AG10803 (cell line): ENCODE measurements at places on chromosomes 3 and 15.

DNA sequence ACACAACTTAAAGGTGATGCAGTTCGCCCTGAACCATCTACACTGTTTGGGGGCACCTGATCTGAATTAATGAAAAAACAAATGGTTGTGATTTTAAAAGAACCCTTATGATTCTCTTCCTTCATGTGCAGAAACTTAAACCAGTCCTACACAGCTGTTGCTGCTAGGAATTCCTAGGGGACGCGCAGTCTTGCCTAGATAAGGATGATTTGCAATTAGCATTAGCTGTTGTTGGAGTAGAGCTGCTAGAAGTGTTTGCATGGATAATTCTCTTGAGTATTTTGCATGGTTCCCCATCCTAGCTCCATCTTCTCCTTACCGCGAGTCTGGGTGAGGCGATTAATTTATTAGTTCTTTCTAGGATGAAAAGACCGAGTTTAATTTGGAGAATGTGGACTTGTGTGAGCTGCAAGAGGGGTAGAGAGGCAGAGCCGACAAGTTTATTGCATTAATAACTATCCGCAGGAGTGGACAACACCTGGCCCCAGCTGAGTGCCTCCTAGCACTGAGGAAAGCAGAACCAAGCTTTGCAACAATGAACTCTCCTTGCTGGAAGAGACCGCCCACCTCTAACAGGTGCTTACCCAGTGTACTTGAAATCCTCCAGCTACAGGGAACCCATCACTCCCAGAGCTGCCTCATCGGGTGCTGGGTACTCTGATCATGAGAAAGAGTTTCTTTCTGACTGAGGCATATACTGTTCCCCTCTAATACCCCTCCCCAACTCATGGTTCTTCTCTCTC lies 75.0 kb upstream of the WNT7A start:
- DNase-seq, result no peak

GRCh38 chr3:17136136-17136721 lies 251.5 kb downstream of the PLCL2 start:
- no peak for DNase-seq

- no peak for DNase-seq
These were observed 9.6 kb downstream of the CMC1 start for GRCh38 chr3:28250999-28251398.

- DNase-seq, result no peak
These were observed 19.6 kb downstream of the SLCO3A1 start for GRCh38 chr15:91873138-91873536.

DNA sequence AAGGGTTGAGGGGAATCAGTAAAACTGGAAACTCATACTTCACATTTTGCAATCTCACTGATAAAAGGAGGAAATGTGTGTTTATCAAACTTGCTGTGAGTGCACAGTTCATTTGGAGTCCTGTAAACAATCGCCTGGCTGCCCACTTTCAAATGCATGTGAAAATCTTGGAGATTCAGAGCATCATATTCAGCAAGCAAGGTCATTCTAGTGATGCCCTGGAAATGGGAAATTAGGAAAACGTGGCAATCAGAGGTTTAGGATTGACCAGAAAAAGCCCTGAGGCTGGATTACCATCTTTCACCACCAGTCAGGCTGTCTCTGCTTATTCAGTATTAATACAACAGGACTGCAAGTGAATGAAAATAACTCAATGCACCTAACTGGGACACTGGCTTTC lies 23.9 kb downstream of the DPH6 start:
- no peak for DNase-seq

GRCh38 chr3:13197281-13197680 lies 124.1 kb upstream of the IQSEC1 start:
- DNase-seq, result no peak

DNA sequence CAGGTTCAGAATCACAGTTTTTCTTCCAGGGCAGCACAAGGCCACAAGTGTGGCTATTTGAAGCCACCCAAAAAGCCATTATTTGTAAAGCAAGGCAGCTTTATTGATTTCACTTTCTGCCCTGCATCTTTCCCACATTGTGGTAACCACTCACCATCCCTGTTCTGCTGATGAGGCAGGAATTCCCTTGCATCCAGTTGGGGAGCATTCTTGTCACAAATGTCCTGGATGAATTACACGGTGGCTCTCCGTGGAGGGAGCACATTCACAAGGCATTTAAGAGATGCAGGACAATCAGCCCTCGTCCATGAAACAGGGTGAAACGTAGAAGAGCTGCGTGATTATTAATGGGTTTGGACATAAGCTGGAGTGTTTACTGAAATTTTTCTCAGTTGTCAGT lies 111.2 kb downstream of the APBA2 start:
- no peak for DNase-seq

- DNase-seq, result peak; percentile 60
These were observed 222.0 kb upstream of the IL12A start for GRCh38 chr3:159766563-159767185.

- peak; percentile 86 for DNase-seq
These were observed 829 bp upstream of the SKIL start for GRCh38 chr3:170356596-170357175.

GRCh38 chr15:25880411-25880810 lies 17.3 kb upstream of the ATP10A start:
- no peak for DNase-seq

- peak; percentile 14 for DNase-seq
These were observed 513.1 kb upstream of the CBLB start for GRCh38 chr3:106381939-106382335.

GRCh38 chr3:141307351-141308059 lies 60.8 kb upstream of the ZBTB38 start:
- no peak for DNase-seq

DNA sequence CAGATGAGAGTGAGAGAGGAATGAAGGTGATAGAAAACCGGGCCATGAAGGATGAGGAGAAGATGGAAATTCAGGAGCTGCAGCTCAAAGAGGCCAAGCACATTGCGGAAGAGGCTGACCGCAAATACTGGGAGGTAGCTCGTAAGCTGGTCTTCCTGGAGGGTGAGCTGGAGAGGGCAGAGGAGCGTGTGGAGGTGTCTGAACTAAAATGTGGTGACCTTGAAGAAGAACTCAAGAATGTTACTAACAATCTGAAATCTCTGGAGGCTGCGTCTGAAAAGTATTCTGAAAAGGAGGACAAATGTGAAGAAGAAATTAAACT lies 88.9 kb downstream of the EOMES start:
- DNase-seq, result peak; percentile 70

- DNase-seq, result no peak
These were observed 107.4 kb downstream of the APBA2 start for GRCh38 chr15:28993051-28993719.

GRCh38 chr3:146221276-146221675 lies 29.6 kb downstream of the PLSCR4 start:
- DNase-seq, result peak; percentile 13

DNA sequence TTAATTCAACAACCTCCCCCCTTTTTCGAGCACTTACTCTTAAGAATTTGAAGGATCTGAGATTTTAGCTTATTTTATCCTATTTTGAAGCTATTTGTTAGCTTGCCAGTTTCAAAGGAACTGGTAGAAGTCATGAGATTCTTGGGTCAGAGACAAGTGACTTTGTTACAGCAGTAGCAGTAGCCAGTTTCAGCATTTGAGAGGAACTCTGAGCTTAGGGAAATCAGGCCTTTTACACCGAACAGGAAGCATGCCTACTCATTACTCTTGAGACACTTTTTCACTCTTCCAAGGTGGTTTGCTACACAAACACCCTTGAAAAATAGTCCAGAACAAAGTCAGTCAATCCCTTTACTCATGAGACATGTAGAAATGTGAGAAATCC lies 24.5 kb upstream of the TM4SF1 start:
- no peak for DNase-seq

- peak; percentile 1 for DNase-seq
These were observed 42.2 kb downstream of the SYN2 start for GRCh38 chr3:12046406-12046805.

DNA sequence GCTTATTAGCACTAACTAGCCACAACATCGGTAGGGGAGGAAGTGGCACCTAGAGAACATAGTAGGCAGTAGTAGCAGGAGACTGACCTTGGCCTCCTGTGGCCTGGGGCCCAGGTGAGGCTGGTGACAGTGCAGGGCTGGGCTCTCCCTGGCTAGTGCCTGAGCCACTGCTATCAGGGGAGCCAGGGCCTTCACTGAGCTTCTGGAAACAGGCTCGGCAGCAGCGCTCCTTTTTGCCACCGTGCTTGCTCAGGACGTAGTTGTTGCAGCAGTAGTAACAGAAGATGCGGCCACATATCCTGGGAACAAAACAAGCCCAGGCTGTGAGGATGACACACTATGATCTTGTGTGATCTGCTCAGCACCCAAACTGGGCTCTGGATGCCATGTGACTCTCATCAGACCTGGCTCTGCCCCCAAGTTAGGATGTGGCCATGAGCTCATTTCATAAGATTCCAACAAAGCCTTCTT lies 15.1 kb downstream of the CXCR6 start:
- DNase-seq, result peak; percentile 94

DNA sequence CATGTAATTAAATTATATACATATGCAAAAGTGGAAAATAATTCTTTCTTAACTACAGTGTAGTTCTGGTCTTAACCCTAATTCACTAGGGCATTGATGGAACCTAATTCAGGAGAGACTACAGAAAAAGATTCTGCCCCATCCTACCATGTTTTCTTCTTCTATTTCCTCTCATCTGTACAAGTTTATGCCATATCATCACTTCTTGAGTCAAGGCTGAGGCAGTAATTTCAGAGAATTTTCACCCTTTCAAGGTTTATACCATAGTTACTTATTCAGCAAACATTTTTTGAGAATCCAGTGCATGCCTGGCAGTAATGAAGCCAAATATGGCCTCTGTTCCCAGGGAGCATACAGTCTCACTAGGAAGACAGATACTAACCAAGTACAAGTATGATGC lies 33.4 kb downstream of the SHOX2 start:
- DNase-seq, result no peak

- peak; percentile 92 for DNase-seq
These were observed 18.1 kb upstream of the RAF1 start for GRCh38 chr3:12681943-12682390.

DNA sequence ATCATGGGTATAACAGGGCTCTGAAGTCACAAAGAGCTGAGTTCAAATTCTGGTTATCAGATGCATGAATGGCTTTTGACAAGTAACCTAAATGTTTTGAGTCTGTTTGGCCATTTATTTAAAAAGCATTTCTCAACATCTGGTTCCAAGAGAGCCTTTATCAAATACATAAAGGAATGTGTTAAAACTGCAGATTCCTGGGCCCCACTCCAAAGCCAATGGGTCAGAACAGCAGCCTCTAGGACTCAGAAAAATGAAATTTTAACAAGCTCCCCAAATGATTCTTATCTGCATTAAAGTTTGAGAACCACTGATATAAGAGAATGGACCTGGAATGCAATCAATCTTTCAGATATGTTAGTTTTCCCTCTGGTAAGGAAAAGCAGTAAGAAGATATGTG lies 3.4 kb downstream of the B4GALT4 start:
- DNase-seq, result peak; percentile 54

DNA sequence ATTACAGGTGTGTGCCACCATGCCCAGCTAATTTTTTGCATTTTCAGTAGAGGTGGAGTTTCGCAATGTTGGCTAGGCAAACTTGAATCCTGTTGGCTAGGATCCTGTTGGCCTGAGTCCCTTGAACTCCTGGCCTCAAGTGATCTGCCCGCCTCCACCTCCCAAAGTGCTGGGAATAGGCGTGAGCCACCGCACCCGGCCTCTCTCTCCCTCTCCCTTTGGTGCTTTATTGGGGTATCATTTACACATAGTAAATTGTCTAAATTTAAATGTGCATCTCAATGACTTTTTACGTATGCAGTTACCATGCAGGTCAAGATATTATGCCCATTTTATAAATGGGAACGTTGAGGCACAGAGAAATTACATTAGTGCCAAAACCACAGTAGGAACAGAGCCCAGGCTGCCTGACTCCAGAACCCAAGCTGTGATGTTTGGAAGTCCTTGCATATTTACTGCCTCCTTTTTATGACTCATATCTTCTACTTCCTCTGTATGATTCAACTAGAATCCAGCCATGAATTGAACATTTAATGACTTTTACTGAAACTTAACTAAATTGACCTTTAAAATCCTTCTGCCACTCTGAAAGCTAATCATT lies 34.0 kb upstream of the RPP14 start:
- peak; percentile 94 for DNase-seq

DNA sequence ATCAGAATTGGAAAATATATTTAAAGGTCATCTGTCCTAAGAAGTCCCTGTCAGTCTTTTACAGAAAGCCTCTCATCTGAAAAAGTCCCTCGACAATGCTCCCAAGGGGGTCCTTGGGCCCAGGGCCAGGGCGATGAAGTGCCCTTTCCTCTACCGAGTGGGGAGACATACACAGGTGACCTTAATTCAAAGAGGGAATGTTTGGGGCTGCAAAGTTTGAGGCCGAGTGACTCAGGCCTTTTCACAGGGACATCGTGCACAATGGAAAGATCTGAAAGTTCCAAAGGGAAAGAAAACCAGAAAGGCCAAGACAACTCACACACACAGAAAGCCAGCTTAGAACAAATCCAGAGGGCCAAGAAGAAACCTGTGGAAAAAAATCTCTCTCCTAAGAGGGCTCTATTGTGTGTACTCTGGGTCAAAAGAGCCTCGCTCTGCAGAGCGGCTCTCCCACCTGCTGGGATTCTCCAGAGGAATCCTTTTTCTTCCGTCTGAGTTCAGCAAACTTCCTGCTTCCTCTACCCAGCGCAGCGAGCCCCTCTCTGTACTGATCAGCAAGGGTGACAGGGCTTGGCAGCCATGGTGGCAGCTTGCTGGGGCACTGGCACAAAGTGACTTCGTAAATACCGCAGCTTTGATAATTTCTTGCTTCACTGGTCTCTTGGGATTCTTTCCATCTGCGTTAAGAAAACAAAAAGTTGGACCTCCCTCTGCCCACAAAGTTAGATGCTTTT lies 259.1 kb downstream of the OPA1 start:
- no peak for DNase-seq

- no peak for DNase-seq
These were observed 13.2 kb upstream of the ZBED2 start for GRCh38 chr3:111608383-111608782.

DNA sequence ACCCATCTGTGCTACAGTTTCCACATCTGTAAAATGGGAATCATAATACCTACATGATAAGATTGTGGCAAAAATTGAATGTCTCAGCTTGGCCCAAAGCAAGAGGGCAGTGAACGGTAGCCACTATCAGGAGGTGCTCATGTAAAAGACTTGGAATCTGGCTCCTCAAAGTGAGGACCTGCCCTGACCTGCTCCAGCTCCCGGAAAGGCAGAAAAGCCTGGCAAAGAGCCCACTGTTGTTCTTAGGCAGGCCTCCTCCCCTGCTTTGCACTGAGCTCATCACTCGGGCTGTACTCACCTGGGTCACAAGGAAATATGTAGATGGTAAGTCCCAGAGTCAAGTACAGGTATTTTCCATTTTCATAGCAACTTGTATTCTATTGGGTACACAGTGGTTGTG lies 250.7 kb upstream of the TBL1XR1 start:
- DNase-seq, result no peak
